Neural progenitor cell (in vitro differentiated cells): ENCODE measurements at places on chromosomes 5 and 9. TPM values are rescaled to one million over a fixed set of nuclear protein-coding genes. Genes with fewer than 3 reads are reported as not detected.

GRCh38 chr9:134855231-134855899, 25.2 kb upstream of the FCN2 start:
- no peak for DNase-seq

DNA sequence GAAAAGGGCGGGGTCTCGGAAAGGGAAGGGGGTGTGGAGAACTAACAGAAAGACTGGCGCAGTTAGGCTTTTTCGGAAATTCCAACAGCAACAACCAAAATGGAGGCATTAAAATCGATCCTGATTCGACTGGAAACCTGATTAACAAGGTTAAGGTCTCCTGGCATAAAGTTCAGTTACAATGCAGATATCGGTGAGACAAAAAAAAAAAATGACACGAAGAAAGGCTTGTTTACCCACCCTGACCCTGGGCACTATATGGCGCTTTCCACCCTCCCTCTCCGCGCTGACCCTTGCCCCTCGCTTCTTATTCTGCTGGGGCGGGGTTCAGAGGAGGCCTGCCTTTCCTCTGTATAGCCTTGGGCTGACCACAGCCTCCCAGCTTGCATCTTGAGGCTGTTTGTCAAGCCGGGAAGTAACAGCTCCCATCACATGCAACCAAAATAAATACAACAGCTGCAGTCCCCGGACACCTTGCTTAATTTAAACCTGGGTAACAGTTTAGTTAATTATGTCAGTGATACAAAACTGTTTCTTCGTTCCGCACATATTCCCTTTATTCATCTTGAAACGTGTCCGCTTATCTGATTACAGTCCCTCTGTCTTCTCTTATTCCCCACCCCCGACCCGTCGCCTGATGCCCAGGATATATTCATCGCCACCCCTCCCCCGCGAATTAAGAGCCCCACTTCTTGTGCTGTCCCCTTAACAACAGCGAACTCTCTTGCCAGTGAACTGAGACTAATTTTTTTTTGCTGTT, 795 bp upstream of the PJA2 start:
- DNase-seq = peak; percentile 92

DNA sequence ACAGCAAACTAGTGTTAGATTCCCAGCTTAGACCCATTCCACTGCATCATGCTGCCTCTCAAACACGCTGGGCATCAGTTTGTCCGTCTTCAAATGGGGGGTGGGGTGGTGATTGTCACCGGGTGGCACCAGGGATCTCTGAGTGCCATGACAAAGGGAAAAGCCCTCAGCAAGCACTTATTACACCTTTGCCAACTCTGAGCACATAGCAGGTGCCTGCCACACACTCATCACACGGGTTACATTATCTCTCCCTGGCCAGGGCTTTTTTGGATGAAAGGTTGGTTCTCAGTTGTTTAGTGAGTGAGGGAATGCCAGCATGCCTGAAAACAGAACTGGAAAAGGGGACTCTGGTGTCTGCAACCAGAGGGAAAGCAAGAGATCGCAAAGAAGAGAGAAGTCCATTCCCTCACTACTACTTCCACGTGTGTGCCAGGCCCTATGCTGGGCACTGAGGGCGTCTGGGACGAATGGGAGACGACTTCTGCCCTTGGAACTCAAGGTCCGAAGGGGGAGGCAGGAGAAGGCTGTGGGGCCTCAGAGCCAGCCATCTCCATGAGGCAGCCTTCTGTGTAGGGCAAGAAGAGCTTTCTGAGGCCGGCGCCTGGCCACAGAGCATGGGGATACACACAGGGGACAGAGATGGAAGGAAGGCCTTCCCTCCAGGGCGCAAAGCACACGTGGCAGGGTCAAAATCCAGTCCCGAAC, 48.9 kb downstream of the PAX5 start:
- no peak for DNase-seq

- DNase-seq = no peak
Measured at GRCh38 chr5:126370796-126371718, 52.2 kb upstream of the GRAMD2B start.

- no peak for DNase-seq
Measured at GRCh38 chr5:35741126-35741716, 115.5 kb upstream of the IL7R start.

The MTX3 gene
- total RNA-seq = 43.1 and 64.0 TPM in 2 replicates

The TAS2R1 gene
- not detected in 2 replicates for total RNA-seq
